ENCODE measurements at places on chromosomes 2 and 18.

DNA sequence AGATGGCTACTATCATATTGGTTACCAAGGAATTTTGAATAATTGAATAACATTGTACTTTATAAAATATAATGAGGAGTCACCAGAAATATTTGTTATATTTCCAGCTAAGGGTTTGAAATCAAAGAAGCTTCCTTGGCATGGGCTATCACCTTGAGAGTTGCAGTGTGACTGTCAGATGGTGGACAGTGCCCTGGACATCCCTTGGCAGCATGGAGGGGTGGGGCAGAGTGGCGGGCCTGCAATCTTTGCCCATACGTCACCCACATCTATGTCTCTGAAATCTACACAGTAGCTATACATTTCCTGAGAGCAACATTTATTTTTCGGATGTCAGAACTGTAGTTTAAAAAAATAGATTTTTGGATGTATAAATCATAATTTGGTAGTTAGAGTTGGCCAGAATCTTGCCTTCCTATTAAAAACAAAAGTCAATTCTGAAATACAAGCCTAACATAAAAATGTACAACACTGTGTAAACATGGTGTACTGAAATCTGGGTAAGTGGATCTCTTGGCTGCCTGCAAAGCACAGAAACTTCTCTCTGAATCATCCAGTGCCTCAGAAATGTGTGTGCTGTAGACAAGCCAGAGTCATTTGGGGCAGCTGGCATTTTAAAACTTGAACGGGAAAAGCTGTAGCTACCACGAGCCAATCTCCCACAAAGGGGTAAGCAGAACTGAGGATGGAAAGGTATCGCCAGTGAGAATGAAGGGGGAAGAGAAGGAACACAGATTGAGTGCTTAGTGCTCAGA is 124.2 kb upstream of the ARHGAP28 start:
- no peak for DNase-seq
- H3K27ac ChIP-seq = no peak overlapping the region
- H3K4me1 ChIP-seq = no peaks in the 10 kb centered on the region

DNA sequence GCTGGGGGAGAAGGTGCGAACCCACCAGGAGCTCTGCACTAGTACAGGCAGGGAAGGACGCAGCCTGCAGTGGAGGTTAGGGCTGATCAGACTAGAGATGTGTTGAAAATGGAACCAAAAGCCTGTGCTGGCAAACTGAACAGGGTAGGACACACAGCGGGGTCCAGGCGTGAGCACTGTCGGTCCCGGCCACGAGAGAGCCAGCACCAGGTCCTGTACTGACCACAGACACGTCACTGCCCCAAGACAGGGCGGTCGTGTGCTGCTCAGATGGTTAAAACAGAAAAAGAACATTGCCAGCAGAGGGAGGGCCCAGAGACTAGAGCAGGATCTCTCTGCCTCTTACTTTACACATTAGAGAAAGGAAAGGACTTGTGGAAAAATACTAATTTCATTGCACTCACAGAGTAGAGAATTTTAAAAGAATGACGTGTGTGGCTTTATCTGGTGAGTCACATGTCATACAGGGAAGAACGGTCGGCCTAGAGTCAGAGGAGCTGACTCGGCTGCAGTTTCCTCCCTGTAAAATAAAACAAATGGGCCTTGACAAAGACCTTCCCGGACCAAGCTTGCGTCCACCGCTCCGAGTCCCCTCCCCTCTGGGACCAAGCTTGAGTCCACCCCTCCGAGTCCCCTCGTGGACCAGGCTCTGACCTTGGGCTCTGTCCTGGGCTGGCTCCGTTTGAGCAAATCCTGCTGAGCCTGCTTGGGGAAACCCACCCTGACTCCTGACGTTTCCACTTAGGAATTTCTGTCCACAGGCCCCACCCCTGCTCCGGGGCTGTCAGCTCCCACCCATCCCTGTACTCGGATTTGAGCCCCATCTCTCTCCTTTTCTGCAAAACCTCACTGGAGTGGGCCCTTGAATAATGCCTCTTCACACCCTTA is 16.7 kb upstream of the ADI1 start:
- no peaks in the 10 kb centered on the region for H3K36me3 ChIP-seq
- H3K27ac ChIP-seq = peak overlapping the region; percentile 42
- peak overlapping the region; percentile 41 for H3K4me3 ChIP-seq
- no peaks in the 10 kb centered on the region for H3K4me1 ChIP-seq
- no peak for DNase-seq

DNA sequence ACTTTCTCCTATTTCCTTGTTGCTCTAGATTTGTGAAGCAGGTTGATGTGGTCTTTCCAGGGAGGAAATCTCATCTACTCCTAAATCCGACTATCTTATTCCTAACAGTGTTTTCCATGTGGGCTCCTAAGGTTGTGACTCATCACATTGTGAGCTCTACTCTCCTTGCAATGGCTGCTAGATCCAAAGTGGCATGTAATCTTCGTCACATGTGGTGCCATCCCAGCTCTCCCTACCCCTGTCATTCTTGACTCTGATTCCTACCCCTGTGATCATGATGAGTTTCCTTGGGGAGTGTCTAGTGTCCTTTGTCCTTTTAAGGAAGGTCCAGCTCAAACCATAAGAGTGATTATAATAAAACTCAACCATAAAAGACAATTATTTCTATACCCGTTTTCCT is 47.3 kb upstream of the GULP1 start:
- H3K27me3 ChIP-seq = no peaks in the 10 kb centered on the region
- no peak overlapping the region for H3K27ac ChIP-seq
- no peaks in the 10 kb centered on the region for H3K36me3 ChIP-seq

- H3K36me3 ChIP-seq = no peaks in the 10 kb centered on the region
- no peak overlapping the region for H3K27ac ChIP-seq
- H3K27me3 ChIP-seq = no peaks in the 10 kb centered on the region
- no peaks in the 10 kb centered on the region for H3K4me1 ChIP-seq
- no peak for DNase-seq
Measured at GRCh38 chr2:11920993-11921583, 174.7 kb downstream of the LPIN1 start.

GRCh38 chr18:80185545-80185944 is 61.8 kb downstream of the PARD6G start:
- H3K27ac ChIP-seq = no peak overlapping the region
- H3K36me3 ChIP-seq = no peaks in the 10 kb centered on the region
- H3K27me3 ChIP-seq = no peaks in the 10 kb centered on the region
- DNase-seq = no peak
- no peak overlapping the region for H3K4me3 ChIP-seq
- no peaks in the 10 kb centered on the region for H3K4me1 ChIP-seq

DNA sequence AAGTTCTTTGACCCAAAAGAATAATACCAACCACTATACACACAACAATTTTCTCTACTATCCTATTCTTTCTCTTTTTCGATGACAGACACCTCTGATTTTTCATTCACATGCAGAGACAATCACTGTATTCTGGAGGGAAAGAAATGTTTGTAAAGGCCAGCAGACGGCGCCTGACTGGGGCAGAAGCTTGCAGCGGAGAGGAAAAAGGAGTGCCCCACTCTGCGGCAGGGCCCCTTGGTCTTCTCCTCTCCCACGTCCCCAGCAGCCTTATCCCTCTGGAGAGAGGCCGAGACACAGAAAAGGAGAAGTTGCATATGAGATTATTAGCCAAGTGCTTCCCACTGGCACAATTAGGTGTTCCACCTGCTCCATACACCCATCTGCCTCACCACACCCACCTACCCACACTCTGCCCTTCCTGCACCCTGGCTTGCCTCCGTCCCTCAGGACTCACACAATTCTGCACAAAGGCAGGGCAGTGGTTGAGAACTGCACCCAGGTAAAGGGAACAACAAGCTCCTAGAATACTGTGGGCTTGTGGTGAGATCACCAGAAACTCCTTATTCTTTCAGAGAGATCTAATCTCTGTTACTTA is 687.3 kb downstream of the NRXN1 start:
- no peak for DNase-seq
- H3K27me3 ChIP-seq = peaks cover 4% of the 10 kb centered on the region
- H3K36me3 ChIP-seq = no peaks in the 10 kb centered on the region
- H3K27ac ChIP-seq = no peak overlapping the region
- H3K4me1 ChIP-seq = no peaks in the 10 kb centered on the region

DNA sequence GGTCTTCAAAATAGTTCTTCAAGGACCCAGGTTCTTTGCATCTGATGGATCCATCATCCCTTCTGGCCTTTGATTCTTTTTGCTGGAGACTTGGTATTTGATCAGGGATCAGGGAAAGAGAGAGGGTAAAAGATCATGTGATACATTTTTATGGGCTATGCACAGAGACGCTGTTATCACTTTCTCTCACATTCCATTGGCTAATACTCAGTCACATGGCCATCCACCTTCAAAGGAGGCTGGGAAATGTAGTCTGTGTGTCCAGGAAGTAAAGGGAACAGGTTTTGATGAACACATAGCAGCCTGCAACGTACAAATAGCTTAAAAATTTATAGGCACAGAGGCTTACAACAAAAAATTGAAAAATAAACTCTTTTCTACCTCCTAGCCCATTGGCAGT is 629.6 kb upstream of the FANCL start:
- DNase-seq = no peak
- no peaks in the 10 kb centered on the region for H3K27me3 ChIP-seq
- H3K36me3 ChIP-seq = no peaks in the 10 kb centered on the region
- no peaks in the 10 kb centered on the region for H3K4me1 ChIP-seq
- no peak overlapping the region for H3K4me3 ChIP-seq

DNA sequence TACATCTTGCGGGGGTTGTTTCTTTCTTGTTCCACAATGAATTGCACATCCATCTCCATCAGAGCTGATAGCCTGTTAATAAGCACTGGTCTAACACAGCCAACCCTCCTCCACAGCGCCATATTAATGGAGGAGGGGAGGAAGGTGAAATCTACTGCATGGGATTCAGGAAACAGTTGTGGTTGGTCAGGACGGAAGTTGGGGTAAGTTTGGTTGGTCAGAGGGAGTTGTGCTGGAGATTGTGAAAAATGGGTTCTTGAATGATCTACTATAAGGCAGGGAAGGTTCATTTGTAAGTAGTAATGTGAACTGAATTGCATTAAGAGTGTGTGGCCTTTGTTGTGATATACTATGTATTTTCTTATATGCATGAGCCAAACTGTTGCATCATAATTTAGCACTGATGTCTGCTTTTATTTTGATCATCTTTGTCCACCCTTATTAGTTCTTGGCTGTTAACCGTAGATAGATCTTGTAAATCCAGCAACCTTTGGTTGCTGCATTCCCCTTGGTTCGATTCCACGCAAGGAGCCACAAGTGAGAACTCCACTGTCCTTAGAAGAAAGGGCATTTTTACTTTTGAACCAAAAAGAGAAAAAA is 150.6 kb upstream of the MAPRE2 start:
- H3K36me3 ChIP-seq = no peaks in the 10 kb centered on the region
- H3K27ac ChIP-seq = no peak overlapping the region
- no peak for DNase-seq
- no peak overlapping the region for H3K4me3 ChIP-seq
- no peaks in the 10 kb centered on the region for H3K4me1 ChIP-seq

GRCh38 chr2:168466834-168467565 is 10.9 kb downstream of the CERS6 start:
- no peak for DNase-seq
- H3K27me3 ChIP-seq = no peaks in the 10 kb centered on the region
- no peak overlapping the region for H3K27ac ChIP-seq

- no peaks in the 10 kb centered on the region for H3K27me3 ChIP-seq
- H3K4me1 ChIP-seq = no peaks in the 10 kb centered on the region
- no peaks in the 10 kb centered on the region for H3K36me3 ChIP-seq
- no peak for DNase-seq
Measured at GRCh38 chr2:12340164-12340563, 376.6 kb upstream of the TRIB2 start.

GRCh38 chr2:7961550-7961949 is 720.3 kb upstream of the ID2 start:
- H3K4me1 ChIP-seq = no peaks in the 10 kb centered on the region
- H3K27ac ChIP-seq = no peak overlapping the region
- no peak overlapping the region for H3K4me3 ChIP-seq
- no peak for DNase-seq

GRCh38 chr2:105827351-105828096 is 82.8 kb downstream of the NCK2 start:
- H3K36me3 ChIP-seq = peaks cover 37% of the 10 kb centered on the region
- H3K27ac ChIP-seq = no peak overlapping the region
- peaks cover 23% of the 10 kb centered on the region for H3K4me1 ChIP-seq
- no peak overlapping the region for H3K4me3 ChIP-seq
- DNase-seq = no peak

- H3K27ac ChIP-seq = no peak overlapping the region
- H3K4me1 ChIP-seq = no peaks in the 10 kb centered on the region
- no peak for DNase-seq
Measured at GRCh38 chr2:96233436-96233835, 24.8 kb upstream of the STARD7 start.

All from naive thymus-derived CD4-positive, alpha-beta T cell (primary cell).